Inflammatory macrophage treated with lipopolysaccharide for 4 hours (primary cell): ENCODE measurements at places on chromosomes 2 and 18.

- DNase-seq = peak; percentile 71
These were observed 98.6 kb downstream of the CPO start for GRCh38 chr2:207037896-207038295.

GRCh38 chr2:208359632-208359986 is 47.0 kb upstream of the PTH2R start:
- DNase-seq = peak; percentile 18

DNA sequence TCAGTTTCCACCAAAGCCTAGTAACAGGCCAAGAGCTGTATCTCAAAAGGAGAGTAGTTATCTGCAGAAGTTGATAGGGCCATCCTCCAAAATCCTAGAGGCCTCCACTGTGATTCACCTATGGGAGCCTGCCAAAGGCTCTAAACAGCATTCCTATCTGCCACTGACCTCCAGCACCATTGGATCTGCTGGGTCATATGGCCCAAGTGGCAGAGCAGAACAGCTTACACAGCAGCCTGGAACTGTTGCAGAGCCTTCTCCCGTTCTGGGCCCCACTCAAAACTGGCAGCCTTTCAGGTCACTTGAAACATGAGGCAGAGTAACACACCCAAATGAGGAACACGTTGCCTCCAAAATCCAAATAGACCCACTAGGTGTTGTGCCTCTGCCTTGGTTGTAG is 345.2 kb upstream of the RND3 start:
- no peak for DNase-seq

- peak; percentile 44 for DNase-seq
These were observed 3.3 kb downstream of the NCK2 start for GRCh38 chr2:105747991-105748390.

GRCh38 chr2:101983486-101983885 is 8.3 kb upstream of the IL1R2 start:
- no peak for DNase-seq

DNA sequence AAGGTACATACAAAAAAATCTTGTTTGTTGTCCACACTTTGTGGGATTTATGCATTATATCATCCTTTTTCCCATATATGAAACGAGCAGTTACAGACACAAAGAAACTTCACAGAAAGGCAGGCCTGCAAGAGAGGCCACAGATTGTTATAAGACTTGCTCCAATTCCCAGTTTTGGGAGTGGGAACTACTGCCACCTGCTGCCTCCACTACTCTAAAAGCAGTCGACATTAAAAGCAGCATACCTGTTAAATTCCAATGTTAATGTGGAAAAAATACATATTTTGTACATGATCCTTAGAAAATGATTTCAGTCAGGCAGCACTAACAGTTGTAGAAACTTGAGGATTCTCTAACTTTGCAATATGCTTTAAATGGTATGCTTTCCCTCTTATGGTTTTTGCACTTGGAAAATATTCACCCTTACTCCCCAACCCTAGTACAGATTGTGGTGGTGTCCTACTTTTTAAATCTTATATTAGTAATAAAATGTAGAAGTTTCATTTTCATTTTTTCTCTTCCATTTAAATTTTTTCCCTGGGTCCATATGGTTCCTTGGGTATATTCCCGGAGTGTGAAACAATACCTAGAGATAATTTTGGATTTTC is 37.9 kb downstream of the SLC38A11 start:
- no peak for DNase-seq

DNA sequence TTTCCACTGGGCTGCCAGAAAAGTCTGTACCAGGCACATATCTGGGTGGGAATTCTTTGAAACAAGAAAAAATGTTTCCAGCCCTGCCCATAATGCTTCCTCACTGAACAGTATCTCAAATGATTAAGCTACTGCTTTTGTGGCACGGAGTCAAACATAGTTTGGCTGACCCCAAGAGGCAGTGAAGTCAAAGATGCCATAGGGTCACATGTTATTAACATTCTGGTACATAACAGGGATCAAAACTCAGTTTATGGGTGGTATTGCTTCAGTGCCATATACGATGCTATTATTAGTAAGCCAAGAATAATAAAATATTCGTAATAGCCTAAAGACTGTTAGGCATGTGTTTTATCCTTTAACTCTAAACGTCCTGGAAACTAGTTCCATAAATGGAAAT is 112.4 kb downstream of the FEZ2 start:
- DNase-seq = no peak

- DNase-seq = no peak
These were observed 99.6 kb downstream of the BABAM2 start for GRCh38 chr2:27990030-27990590.

DNA sequence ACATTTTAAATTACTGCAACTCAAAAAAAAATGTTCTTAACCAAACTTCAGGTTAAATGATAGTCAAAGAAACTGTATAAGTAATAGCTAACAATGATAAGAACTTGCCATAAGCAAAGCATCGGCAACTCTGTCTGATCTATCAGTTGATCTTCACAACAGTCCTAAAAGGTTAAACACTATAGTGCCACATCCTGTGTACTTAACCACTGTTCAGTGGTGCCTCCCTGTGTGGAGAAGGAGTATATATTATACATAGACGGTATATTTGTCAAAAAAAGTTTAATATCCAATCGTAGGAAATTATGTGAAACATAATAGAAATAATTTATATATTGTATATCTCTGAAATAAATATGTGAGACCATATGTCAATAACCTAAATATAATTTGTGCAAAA is 13.0 kb downstream of the DTNA start:
- no peak for DNase-seq

DNA sequence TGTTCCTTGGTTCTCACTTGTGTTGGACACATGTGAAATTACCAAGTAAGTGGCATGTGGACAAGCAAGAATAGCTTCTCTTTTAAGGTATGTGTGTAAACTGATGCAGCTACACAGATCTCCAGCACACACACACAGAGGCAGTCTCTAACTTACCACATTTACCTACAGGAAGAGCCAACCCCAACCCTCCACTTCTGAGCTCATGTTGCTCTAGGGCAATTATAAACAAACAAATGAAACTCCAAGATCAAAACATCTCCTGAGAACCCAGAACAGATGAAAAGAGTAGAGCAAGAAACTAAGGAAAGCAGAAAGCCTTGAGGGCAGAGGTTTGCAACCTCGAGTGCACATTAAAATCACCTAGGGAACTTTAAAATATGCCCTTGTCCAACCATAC is 16.0 kb upstream of the TMEM37 start:
- no peak for DNase-seq

DNA sequence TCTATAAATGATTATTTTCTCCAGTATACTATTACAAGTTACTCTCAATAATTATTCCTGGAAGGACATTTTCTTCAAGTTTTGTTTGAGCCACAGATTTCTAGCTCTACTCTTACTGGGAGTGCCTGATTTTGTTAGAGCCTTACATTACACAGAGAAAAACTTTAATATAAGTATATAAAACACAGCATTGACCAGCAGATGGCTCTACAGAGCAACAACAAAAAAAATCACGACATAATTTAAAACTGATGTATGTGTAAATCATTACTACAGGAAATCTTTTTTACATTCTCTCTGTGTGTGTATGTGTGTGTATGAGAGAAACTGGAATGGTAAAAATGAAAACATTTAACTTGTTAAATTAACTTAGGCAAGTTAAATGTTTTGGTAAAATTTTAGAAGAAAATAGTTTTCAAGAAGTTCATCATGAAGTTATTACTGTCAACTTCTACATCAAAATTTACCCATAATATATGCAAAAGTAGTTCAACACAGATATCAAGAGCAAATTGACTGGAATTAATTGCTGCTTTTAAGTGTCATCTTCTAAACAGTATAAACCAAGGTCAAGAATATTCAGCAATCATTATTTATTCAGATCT is 103.3 kb downstream of the MDH1 start:
- peak; percentile 55 for DNase-seq

GRCh38 chr2:128307595-128307994 is 11.1 kb downstream of the HS6ST1 start:
- no peak for DNase-seq

- no peak for DNase-seq
These were observed 49.6 kb upstream of the ZNF396 start for GRCh38 chr18:35426786-35427185.

DNA sequence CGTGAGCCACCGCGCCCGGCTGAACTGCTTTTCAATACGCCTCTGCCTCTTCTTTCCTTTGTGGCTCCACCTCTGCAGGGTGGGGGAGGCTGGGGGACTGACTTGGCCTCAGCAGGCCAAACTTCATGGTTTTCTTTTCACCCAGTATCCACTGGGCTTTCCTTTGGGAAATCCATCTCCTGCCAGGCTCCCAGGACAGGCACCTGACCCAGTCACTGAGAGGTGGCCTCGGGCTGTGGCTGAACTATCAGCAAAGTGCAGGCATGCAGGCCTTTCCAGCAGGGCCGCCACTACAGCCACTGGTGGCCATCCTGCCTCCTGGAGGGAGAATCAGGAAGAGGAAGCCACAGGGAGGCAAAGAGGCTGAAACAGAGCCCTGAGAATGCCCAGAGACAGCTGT is 33.4 kb upstream of the SEMA4C start:
- DNase-seq = no peak

DNA sequence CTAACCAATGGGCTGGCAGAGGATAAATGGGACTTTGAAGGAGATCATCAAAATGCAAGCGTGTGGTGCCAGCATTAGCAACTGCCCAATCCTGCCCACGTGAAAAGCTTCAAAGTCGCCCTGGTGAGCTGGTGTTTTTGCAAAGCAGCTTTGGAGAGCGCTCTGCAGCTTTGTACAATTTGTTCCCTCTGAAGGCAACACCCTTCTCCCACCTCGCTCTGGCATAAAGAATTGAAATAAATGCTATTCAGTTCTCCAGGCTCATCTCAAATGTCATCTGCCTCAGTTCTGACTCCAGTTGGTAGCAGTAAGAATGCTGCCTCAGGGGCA is 3.5 kb downstream of the COPS9 start:
- no peak for DNase-seq

DNA sequence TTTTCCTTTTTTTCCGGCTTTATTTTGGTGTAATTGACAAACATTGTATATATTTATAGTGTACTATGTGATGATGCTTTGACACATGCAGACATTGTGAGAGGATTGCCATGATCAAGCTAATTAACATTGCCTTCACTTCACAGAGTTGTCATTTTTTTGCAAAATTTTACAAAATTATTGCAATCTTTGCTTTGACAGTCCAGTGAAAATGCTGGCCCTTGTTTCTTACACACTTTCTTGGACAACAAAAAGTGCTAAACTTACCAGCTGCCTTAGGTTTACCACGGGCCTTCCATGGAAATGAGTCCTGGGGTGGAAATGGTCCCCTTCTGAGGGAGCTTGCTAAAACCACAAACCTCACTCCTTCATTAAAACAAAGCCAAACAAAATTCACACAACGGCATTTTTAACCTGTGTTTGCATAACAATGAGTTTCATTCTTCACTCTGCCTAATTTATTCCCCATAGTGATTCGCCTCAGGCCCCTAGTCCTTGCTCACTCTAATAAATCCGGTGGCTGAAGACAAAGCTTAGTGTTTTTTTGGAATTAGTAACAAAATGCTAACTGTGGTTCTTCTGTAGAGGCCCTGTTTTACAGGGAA is 32.2 kb downstream of the LINC00305 start:
- DNase-seq = no peak

- DNase-seq = peak; percentile 83
These were observed 103.4 kb upstream of the MSH2 start for GRCh38 chr2:47299555-47299954.

GRCh38 chr2:171307560-171307959 is 126.2 kb downstream of the METTL8 start:
- no peak for DNase-seq

DNA sequence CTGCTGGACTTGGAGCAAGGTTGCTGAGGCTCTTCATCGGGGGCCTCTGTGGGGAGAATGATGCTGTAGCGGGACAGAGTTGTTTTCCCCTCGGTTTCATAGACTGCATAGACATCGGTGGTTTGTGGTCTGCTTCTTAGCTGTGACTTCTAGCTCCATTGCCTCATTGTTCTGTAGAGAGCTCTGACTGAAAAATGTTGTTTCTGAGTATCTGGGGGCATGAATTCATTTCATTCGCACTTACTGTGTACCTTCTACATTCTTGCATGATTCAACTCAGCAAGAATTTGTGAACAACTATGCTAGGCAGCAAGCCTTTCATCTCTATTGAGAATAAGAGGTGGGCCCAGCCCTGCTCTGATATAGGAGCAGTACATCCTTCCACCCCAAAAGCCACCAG is 406.8 kb downstream of the NBAS start:
- no peak for DNase-seq

- DNase-seq = no peak
These were observed 471.2 kb upstream of the CHST9 start for GRCh38 chr18:27656167-27656778.

DNA sequence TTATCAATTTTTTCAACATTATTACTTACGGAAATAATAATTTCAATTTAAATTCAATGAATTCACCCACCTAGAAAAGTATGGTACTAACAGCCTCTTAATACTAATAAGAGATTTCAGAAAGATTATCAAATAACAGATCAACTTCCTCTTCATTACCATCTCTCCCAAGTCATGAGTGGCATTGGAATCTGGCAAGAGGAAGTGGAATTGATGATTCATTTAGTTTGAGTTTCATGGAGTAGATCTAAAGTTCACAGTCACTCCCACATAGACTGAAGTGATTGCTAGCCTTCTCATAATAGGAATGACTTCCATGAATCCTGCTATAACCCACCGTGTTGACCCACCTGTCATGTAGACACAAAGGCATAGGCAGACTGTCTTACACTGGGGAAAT is 77.7 kb upstream of the WDR75 start:
- peak; percentile 88 for DNase-seq

GRCh38 chr18:43751203-43751602 is 473.9 kb upstream of the SYT4 start:
- DNase-seq = no peak

- DNase-seq = peak; percentile 78
These were observed 5.9 kb downstream of the TRIB2 start for GRCh38 chr2:12722447-12723316.

DNA sequence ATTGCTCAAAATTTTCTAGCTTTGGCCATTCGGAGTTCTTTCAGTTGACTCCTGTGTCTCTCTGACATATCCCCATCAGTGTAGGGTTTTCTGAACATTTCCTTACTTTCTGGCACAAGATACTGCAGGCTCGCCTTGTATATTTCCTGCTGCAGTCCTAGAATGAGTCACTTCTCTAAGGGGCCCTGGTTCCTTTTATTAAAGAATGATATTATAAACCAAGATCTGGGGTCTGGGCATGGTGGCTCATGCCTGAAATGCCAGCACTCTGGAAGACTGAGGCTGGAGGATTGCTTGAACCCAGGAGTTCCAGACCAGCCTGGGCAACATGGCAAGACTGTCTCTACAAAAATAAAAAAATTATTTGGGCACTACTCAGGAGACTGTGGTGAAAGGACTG is 3.0 kb upstream of the RPL37A start:
- DNase-seq = peak; percentile 46

DNA sequence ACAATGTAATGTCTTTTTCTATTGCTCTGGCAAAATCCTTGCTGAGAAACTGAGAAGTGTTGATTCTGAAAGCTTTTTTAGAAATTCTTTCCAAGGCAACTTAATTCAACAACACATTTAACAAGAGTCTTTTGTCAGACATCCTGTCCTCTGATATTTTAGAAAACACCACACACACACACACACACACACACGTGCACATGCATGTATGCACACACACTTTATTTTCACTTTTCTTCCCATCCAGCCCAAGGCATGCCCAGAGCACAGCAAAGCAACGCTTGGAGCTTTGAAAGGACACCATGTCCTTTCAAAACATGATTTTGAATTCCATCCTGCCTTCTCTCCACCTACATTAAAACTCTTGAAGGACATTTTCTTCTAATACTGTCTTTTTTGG is 116.1 kb downstream of the ATL2 start:
- DNase-seq = no peak
